Left kidney (tissue), 8 donors: ENCODE measurements at places on chromosomes 6 and 20. TPM values are rescaled to one million over a fixed set of nuclear protein-coding genes. Genes with fewer than 3 reads are reported as not detected.
A peak's percentile ranks its signal among the peaks of the same experiment; 100 is the strongest.

DNA sequence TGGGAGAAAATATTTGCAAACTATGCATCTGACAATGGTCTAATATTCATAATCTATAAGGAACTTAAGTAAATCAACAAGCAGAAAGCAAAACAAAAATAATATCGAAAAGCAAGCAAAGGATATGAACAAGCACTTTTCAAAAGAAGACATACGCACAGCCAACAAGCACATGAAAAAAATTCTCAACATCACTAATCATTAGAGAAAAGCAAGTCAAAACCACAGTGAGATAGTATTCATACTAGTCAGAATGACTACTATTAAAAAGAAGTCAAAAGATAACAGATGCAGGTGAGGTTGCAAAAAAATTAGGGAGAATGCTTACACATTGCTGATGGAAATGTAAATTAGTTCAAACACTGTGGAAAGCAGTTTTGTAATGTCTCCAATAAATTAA is 410.2 kb downstream of the MMUT start:
- no peak for DNase-seq

GRCh38 chr6:111087106-111087835 is at the start of gene SLC16A10:
Gene SLC16A10, plus strand, starts transcription at chr6:111087503. Its CDS starts 250 bp downstream, at chr6:111087753.
- peak; percentile 86 for DNase-seq

- DNase-seq: no peak
Measured at GRCh38 chr6:13470238-13471140, 16.9 kb downstream of the GFOD1 start.

DNA sequence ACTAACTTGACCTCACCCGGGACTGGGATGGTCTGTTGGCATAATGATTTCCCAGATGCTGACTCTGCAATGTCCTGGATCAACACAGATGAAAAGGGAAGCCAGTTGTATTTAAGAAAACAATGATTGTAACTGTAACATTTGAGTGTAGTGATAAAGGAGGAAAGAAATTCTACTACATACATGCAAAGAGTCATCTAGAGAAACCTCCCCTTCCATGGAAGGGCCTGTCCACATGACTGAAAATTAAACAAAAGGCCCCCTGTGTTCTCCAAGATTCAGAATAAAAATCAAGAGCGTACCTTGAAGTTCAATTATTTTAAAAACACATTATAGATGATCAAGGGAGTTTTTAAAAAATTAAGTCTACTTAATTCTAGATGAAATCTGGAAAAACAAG is 151.2 kb downstream of the FOXC1 start:
- DNase-seq: no peak

- DNase-seq: no peak
Measured at GRCh38 chr6:35064290-35064689, 76.8 kb downstream of the TCP11 start.

- no peak for DNase-seq
Measured at GRCh38 chr6:3960754-3961361, 111.7 kb downstream of the FAM50B start.

DNA sequence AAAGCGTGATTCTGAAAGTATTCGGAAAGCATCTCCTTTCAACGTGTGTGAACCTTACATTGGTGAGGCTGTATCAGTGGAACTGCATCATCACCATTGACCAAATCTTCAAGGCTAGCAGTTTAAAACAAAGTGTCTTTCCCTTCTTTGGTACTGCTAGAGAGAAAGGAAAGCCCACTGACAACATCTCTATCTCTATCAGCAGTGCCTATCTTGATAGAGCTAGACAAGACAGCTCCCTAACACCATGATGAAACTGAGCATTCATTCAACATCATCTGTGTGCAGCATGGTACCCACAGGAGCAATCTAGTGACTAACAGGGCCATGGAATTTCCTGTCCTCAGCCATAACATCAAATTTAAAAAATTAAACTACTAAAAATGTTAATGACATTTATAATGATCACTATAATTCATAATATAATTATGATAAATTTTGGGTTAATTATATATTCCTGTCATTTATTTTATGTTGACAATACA is 31.5 kb upstream of the EDN1 start:
- no peak for DNase-seq

DNA sequence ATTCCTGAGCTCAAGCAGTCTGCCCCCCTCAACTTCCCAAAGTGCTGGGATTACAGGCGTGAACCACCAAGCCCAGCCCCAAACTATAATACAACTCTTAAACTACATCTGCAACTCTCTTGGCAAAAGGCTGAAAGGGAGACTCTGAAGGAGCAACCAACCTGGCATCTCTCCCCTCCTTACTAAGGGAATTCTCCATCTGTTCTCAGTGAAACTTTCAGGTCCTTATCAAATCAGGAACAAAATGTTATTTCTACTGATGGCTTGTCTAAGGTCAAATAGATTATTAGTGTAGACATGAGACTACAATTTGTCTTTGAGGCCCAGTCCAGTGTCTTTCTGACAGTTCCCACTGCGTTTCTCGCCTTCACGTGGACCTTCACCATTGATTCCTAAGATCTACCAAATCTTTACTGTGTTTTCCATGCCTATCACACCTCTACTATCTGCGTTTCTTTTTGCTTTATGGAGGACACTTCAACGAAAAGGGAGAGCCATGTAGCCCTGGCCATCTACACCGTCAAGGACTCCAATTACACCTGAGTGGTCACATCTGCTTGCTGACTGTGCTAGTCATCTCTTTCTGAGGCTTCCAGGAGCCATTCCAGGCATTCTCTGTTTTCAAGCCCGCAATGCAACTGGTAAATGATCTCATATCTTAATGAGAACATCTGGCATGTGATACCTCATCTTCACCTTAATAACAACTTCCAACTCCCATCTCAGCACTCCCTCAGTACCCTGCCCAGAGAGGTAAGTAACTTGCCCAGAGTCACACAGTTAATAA is 405.7 kb upstream of the CITED2 start:
- DNase-seq: no peak

DNA sequence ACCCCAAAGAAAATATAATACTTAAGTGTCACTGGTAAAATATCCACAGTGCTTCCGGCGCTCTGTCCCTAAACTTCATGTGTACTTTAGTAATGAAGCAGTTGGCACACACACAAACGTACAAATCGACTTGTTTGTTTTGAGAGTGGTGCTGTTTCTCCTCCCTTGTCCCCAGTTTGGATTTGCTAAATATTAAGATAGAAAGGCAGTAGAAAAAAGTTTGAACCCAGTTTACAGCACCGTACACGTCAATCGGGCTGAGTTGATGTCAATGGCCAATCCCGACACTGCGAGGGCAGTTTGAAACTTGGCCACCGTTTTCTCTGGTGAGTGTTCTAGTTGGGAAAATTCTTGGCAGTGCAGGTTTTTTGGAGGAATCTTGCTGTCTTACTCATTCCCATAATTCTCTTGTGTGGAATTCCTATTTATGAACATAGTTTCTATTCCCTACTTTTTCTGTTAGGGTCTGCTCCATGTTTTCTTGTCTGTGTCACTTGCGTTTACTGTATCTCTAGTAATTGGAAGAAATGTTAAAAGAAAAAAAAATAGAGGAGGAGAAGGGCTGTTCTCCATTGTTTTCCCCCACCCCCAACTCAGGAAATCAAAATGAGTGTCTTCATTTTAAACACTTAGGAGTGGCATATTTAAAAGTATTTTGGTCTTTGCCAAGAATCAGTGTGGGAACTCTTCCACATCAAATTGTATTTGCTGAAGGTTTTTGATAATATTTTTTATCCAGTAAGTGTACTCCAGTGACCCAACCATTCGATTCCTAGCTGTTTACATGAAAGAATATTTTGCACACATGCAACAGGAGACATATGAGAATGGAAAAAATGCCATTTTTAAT is 72.3 kb downstream of the OR2B2 start:
- no peak for DNase-seq

DNA sequence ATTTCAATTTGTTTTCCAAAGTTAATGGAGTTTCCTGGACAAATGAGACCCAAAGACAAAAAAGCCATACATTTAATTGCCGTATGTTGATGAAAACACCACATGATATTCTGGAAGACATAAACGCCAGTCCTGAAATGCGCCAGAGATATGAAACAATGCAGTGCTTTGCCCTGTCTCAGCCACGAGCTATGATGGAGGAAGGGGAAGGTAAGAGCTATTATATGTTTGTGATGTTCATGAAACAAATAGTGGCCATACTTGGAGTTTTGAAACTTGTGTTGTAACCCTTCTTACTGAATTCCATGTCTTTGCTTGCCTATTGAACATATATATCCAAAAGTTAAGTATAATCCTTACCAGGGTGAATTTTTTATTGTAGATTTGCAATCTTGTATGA is 125.9 kb downstream of the NCOA3 start:
- no peak for DNase-seq

Gene DNMT3B
- 10.1 TPM for polyA plus RNA-seq

Gene HNF4A
- 57.9 TPM for polyA plus RNA-seq

Gene ARG1
- 0.95 TPM for polyA plus RNA-seq

Gene TFAP2D
- polyA plus RNA-seq: not detected

Gene KAT14
- 34.5 TPM for polyA plus RNA-seq

Gene ILRUN
- 49.8 TPM for polyA plus RNA-seq

Gene TREM1
- polyA plus RNA-seq: not detected

Gene LRFN2
- 0.81 TPM for polyA plus RNA-seq
